ENCODE measurements at places on chromosomes 2 and 18.

- DNase-seq, result no peak
Observed at GRCh38 chr18:28581521-28582071, 404.7 kb upstream of the CDH2 start.

DNA sequence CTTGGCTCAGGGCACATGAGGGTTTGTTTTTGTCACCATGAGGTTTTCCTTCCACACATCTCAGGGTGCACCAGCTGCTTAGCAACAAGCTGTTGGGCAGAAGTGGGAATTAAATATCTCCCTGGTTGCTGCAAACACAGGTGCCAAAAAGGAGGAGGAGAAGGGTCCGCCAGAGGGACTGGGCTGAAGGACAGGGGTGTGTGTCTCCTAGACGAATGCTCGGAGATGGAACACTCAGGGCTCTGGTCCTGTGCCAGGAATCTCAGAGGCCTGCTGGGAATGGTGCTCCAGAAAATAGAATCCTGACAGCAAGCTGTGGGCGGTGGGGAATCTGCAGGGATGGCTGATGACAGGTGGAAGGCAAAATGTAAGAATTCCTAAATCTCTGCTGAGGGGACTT is 94.5 kb downstream of the VSNL1 start:
- DNase-seq, result no peak

DNA sequence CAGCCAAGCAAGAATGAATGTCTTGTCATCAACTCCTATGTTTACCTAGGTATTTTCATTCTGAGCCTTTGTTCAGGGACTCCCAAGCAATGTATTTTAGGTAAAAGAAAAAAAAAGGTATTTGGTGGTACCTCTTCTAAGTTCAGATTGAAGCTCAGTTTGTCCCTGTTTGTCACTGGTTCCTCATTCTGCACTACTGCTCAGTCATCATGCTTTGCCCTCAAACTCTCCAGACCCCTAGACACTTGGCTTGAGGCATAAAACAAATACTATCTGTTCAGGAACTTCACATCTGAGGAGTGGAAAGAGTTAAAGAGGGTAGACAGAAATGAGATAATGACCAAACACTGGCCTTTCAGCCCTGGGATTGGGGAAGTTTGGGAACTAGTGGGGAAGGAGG is 163.6 kb upstream of the HNRNPA3 start:
- DNase-seq, result no peak

DNA sequence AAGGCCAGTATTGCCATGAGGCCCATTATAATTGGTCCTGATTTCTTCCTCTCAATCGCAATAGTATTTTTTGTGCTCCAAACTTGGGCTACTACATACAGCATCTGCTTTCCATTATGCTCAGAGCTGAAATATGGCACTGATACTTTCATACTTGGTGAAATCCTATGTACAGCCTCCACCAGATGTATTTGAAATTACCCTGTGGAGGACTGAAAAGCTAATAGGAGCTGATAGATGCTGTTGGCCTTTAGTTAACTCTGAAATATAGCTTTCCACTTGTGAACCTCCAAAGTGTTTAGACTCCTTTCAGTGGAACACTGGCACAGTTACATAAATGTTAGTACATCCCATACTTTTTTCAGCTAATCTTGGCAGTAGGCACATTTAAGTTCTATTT is 205.7 kb downstream of the NEDD4L start:
- DNase-seq, result no peak

DNA sequence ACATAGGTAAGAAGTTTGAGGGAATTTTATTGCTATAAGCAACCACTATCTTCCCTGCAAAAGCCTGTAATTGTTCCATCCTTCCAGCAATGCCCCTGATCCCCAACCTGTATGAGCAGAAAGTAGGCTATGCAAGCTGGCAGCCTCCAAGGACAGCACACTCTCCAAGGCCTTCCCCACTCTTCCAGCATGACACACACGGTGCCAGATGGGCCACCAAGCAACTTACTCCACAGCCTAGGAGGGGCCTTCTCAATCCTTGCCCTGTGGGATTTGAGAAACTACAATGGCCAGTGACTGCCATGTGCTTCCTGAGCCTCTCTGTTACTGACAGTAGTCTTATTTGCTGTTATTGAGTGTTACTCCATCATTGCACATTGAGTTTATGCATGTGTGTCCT is 137.5 kb downstream of the ACTR3 start:
- DNase-seq, result no peak

DNA sequence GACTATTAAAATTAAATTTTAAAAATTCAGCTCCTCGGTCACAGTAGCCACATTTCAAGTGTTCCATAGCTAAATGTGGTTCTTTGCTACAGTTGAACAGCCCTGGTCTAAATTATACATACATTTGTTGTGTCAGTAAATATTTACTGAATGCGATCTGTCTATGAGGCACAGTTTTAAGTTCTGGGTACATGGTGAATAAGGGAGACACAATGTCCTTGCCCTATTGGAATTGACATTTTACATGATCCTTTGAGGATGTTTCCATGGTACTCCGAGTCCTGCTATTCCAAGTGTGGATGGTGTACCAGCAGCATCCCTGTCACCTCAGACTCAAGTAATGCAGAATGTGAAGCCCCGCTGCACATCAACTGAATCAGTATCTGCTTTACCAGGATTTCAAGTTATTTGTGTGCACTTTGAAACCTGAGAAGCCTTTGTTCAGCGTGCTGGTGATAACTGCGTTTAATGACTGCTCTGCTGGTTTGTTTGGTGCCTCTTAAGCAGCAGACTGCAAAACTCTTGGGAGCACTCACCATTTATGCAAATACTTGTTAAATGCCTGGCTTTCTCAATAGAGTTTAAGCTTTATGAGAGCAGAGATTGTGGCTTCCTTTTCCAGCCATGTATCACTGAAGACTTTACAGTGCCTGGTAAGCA is 1.5 kb downstream of the GALNT1 start:
- DNase-seq, result no peak

Data from activated CD4-positive, CD25-positive, alpha-beta regulatory T cell treated with anti-CD3 and anti-CD28 coated beads, Interleukin-2, amount 50 U/mL, for 16 hours (primary cell).